ENCODE measurements at places on chromosomes 4 and X.

GRCh38 chr4:151783867-151784266, 23.1 kb upstream of the GATB start:
- no peak for DNase-seq

DNA sequence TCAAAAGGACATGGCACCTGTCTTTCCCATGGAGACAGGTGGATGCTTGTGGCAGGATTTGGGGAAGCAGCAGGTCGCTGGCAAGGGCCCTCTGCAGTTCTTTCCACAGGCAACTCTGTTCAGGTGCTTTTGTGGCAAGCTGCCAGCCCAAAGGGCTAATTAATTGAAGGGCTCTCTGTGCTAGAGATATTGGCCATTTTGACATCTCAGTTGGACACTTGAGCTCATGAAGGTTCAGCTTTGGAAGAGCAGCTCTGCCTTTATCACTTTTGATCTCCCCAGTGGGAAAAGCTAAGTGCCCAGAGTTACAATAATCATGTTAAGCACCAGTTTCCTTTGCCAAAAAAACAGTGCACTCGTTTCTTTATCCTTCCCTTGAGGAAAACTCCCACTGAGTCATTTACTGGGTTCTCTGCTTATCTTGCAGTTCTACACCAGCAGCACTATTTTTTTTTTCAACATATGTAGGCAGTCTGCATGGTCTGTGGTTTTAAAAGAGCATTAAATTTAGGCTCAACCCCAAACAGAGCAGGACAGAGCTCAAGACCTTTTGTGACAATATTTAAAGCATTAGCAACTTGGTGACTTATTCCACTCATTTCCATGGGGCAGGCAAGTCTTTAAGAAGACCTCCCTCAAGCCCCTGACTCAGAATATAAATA, 336.4 kb upstream of the RASGEF1B start:
- DNase-seq = no peak

DNA sequence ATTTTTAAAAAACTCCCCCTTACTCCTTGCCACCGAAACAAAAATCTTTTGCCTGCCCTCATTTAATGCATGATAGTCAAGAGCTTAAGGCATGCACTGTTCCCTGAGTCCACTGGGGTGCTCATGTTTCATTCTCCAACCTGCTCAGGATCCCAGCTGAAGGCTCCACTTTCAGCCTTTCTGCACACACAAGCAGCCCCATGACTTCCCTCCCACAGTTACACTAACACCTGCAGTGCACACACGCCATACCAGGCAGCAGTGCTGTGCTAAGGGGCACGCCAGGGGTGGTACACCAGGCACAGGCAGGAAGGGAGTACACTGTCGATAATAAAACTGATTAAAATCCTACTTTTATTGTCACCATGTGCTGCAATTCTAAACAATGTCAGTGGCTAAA, 385.2 kb downstream of the BMPR1B start:
- DNase-seq = peak; percentile 34

- peak; percentile 49 for DNase-seq
These were observed 61.0 kb downstream of the HPRT1 start for GRCh38 chrX:134520860-134521390.

GRCh38 chr4:185853841-185854240, 41.8 kb upstream of the SORBS2 start:
- DNase-seq = no peak

- no peak for DNase-seq
These were observed 66.5 kb upstream of the LRPAP1 start for GRCh38 chr4:3598695-3599227.

- peak; percentile 42 for DNase-seq
These were observed 27.9 kb downstream of the TRIM61 start for GRCh38 chr4:164949448-164950143.

GRCh38 chr4:116180157-116180601, 905.2 kb downstream of the TRAM1L1 start:
- peak; percentile 23 for DNase-seq

GRCh38 chr4:2286904-2287593, 25.1 kb upstream of the MXD4 start:
- DNase-seq = no peak

- DNase-seq = no peak
These were observed 1718.9 kb downstream of the C4orf33 start for GRCh38 chr4:130814896-130815295.

DNA sequence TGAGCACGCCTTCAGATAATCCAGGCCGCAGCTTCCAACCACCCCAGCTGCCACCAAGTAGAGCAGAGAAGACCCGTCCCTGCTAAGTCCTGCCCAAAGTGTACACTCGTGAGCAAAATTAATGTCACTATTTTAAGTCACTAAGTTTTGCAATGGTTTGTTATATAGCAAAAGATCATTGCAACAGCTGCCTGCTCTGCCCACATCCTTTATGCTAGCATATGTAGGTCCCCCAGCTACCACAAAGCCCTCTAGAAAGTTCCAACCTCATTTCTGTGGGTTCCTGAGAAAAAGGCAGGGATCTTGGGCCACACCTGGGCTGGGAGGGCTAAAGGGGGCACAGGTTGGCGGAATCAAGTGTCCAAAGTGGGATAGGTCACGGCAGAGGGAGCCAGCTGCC, 346.9 kb downstream of the BCOR start:
- no peak for DNase-seq

- DNase-seq = no peak
These were observed 94.8 kb upstream of the ELOVL6 start for GRCh38 chr4:110292994-110293744.

DNA sequence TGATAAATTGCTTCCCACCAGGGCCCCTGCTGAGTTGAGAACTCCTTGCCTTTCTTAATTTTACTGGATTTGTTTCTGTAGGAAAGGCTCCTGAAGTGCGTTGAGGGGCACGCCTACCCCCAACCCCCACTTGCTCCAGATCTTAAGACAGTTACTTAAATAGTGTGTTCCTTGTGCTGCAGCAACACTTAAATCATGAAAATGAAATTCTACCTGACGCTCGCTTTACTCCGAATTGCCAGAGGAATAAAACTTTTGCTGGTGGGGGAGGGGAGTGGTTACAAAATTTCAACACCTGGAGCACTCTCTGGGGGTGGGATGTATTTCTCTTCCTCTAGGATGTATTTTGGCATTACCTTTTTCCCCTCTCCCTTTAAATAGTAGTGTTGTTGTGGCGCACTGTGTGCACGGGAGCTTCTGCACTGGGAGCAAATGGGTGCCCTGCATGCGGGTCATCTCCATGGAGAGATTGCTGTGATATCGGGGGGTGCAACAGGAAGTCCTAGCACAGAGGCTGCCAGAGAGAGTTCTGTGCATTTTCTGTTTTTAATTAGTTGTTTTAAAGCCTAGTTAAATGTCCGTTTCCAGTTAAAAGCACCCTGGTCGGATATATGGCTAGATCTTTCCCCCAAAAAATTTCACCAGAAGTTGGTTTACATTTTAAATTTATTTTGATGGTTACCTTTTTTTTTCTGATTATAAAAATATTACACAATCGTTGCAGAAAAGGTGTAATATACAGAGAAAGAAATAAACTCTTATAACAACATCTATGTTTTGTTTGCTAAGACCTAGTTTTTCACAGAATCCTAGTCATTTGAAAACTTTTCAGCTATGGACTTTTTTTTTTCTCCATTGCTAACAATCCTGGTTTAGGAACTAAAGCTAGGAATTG, 207.7 kb downstream of the SOWAHB start:
- DNase-seq = no peak

- DNase-seq = no peak
These were observed 83.6 kb upstream of the CAMK2D start for GRCh38 chr4:113845138-113845537.

DNA sequence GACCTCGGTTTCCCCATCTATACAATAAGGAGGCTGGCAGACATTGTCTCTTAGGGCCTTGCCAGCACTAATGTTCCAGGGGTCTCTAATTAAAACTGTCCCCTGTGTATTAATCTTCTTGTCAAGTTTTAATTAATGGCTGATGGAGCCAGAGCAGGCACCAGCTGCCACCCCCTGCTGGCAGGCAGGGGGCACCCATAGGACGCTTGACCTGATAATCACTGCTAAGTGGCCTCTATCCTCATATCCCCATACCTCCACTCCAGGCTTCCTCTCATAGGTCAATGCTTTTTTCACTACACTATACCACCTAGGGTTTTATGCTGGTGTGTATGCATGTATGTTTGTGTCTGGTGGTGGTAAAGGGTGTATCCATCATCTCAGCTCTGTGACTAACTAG, 89.4 kb downstream of the EFNB1 start:
- no peak for DNase-seq

- DNase-seq = peak; percentile 41
These were observed 1655.5 kb upstream of the AGA start for GRCh38 chr4:179097741-179098140.

DNA sequence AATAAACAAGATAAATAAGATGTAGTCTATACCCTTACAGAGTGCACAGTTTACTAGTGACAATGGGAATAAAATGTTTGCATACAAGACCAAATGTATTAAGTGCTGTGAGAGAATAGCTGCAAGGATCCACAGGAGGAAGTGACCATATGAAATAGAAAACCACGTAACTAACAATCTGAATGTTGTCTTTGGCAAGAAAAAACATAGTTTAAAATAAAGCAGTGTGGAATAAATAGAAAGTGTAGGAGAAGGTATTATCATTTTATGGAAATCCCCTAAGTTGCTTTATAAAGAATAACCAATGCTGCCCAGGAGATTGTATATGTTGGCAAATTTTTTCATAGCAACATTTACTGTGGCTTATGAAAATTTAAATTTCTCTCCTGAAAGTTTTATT, 116.1 kb downstream of the PCDH7 start:
- no peak for DNase-seq

DNA sequence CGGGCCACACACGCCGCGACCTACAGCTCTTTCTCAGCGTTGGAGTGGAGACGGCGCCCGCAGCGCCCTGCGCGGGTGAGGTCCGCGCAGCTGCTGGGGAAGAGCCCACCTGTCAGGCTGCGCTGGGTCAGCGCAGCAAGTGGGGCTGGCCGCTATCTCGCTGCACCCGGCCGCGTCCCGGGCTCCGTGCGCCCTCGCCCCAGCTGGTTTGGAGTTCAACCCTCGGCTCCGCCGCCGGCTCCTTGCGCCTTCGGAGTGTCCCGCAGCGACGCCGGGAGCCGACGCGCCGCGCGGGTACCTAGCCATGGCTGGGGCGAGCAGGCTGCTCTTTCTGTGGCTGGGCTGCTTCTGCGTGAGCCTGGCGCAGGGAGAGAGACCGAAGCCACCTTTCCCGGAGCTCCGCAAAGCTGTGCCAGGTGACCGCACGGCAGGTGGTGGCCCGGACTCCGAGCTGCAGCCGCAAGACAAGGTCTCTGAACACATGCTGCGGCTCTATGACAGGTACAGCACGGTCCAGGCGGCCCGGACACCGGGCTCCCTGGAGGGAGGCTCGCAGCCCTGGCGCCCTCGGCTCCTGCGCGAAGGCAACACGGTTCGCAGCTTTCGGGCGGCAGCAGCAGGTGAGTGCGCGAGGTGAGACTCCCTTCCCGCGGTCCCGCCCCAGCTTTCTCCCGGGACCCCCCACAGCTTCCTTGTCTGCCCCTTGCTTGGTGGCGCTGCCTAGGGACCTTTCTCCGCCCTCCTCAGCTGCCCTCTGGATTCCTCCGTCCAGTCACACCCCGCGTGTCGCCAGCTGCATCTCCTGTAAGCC, 678 bp downstream of the BMP3 start:
- peak; percentile 32 for DNase-seq

DNA sequence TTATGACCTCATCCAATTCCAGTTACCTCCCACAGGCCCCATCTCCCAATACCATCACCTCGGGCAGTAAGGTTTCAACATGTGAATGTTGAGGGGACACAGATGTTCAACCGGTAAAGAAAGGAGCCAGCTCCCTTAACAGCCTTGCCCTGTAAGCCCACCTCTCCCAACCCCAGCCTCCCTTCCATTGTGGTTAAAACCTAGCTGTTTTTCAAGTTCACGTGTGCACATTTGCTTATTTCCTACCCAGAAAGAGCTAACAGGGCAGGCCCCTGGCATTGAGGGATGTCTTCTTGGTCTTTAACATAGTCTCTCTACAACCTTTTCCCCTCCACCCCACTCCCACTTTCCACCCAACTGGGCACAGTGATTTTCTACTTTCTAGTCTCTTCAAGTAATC, 385.7 kb downstream of the FBXW7 start:
- DNase-seq = no peak

GRCh38 chrX:107766470-107767150, 9.0 kb downstream of the TSC22D3 start:
- no peak for DNase-seq

DNA sequence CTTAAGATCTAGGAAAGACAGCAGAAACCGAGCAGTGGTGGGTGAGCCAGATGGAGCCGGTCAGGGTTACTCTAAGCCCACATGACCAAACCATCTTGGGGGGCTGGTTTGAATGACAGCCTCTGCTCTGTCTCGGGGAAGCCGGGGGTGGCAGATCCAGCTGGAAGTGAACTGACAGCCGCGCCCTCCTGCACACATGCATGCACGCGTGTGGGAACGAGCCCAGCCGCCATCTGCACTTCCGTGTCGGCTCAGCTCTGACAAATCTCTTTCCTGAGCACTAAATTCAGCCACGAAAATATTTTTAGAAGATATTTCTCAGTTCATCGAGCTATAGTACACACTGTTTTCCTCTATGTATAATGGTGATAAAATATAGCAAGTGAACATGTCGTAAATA, 115.5 kb downstream of the DCTD start:
- DNase-seq = no peak

GRCh38 chr4:153112041-153112441, 92.2 kb upstream of the TRIM2 start:
- no peak for DNase-seq

Measured in iPS-NIHi11 (cell line).